ENCODE measurements at places on chromosomes 12 and 14.

- DNase-seq, result no peak
Measured at GRCh38 chr12:42582050-42582449, 7.5 kb downstream of the PRICKLE1 start.

DNA sequence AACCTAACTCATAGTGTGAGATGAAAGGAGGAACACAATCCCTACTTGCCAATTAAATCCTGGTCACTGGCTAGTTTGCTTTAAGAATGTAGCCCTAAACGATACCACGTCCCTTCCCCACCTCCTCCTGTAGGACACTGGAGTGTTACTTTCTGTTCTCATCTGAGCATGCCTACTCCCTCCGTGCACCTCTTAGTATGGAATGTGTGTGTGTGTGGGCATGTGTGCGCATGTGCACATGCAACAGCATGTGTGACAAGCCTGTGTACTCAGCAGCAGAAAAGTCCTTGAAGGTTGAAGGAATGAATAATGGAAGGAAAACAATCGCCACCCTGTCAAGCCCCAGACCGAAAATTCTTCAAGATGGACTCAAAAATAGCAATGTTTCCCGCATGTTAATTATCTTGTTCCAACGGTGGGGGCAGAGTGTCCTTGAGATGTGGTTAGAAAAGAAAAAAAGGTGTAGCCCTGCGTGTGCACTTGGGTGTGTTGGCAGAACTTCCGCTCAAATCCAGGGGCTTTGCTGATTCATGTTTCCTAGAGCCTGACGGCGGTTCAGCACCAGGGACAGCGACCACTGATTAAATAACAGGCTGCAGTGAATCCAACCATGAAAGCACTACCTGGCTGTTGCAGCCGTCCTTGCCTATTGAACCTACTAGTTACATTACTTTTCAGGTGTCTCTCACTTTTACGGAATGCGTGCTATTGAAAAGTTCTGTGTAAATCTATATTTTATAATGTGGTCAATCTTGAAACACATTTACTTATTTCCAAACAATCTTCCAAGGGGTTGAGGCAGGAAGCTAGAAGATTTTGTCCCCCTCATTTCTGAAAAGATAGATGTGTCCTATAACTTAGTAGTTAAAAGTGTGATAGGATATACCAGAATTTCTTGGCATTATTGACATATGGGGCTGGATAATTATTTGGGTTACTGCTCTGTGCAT, 79.8 kb downstream of the SRRM4 start:
- DNase-seq, result peak; percentile 30

DNA sequence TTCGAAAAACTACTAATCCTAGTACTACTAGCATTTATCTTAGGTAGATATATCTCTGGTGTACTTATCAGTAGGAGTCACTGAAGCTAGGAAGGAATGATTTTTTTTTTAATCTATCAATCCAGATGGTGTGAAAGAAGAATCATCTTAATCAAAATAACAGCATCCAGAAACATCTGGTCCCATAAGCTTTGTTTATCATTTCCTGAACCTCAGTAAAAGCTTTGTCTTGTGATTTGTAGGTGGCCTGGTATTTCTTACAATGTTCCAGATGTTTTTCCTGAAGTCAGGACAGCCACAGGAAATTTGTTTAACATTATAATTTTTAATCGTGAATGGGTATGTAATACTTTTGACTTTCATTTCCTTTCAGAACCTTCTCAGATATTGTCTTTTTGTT, 28.0 kb upstream of the LUM start:
- DNase-seq, result no peak

- no peak for DNase-seq
Measured at GRCh38 chr14:103101963-103102688, 7.6 kb downstream of the EXOC3L4 start.

DNA sequence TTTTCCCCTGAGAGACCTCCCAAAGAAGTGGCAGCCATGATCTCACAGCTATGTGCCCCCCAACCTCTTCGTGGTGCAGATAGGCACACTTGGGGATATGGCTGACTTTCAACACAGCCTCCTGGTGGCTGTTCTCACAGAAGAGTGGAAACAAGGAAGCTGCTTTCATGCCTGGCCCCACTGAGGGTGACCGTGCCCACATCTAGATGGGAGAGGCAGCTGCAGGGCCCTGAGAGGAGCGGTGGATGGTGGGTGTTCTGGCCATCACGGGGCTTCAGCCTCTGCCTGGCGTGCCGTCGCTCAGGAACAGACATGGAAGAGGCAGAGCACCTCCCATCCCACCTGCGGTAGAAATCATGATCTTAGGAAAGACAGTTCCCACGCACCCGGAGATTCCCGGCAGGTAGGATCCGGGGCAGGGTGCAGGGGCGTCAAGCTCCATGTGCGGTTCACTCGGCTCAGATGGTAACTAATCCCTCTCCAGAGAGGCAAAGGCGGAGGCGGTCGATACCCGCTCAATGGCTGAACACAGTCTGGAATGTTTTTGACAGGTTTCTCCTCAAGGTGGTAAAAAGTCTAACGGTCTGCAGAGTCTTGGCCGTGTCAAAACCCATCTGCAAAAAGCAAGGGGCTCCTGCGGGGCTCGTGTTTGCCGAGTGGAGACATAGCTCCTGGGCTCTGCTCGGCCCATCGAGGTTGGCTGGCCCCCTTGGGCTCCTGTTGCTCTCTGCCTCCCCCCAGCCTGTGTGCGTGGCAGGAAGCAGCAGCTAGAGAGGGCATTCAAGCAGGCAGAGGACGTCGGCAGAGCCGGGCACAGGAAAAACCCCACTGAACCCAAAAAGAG, 225.2 kb upstream of the RTL1 start:
- no peak for DNase-seq

- DNase-seq, result no peak
Measured at GRCh38 chr12:46770501-46771183, 55.2 kb downstream of the SLC38A4 start.

- DNase-seq, result no peak
Measured at GRCh38 chr14:30966415-30967363, 58.8 kb upstream of the AP4S1 start.

GRCh38 chr12:77845831-77846230, 15.1 kb downstream of the NAV3 start:
- DNase-seq, result no peak

GRCh38 chr14:85471156-85471555, 58.8 kb upstream of the FLRT2 start:
- no peak for DNase-seq

GRCh38 chr12:9335867-9336266, 127.7 kb upstream of the PZP start:
- DNase-seq, result no peak

DNA sequence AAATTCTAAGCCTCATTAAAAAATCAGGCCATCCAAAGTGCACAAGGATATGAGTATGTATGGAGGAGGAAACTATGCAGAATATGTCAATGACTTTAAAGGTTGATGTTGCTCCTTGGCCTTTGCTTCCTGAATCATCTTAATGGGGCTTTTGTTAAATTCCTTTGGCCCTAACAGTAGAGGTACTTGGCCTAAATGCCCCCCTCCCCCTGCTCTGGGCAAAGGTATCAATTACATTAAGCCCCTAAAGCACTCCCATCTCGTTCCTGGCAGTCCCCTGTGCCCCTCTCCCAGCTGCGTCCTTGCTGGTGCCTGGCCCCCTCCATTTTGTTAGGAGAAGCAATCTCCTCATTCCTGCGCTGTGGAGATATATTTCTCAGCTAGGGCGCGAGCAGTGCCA, 4.8 kb downstream of the COPZ1 start:
- no peak for DNase-seq

DNA sequence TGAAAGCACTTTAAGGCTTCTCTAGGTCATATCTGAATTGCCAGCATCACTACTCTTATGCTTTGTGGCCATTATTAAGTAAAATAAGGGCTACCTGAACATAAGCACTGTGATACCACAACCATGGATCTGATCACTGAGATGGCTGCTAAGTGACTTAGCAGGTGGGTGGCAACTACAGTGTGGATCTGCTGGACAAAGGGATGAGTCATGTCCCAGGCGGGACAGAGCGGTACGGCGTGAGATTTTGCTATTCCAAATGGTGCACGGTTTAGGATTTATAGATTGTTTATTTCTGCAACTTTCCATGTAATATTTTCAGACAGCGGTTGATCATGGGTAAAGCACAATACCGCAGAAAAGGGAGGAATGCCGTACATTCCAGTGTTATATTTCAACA, 39.4 kb downstream of the MLXIP start:
- DNase-seq, result no peak

DNA sequence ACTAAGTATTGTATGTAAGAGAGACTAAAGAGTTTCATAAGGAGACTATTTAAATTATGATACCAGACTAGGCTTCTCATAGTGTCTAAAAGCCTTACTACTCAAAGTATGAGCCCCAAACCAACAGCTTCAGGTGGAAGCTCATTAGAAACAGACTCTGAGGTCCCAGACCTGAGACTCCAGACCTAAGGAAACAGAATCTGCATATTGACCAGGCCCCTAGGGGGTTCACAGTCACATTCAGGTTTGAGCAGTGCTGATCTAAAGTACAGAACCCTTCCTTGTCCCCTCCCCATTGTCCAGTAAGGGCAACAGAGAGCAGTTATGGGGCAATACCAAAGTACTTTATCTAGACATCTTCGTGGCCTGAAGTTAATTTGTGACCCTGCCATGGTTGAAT, 87.7 kb downstream of the SSPN start:
- no peak for DNase-seq

- DNase-seq, result peak; percentile 71
Measured at GRCh38 chr12:57772429-57773322, at the start of gene EEF1AKMT3. Gene EEF1AKMT3 (plus strand): TSS chr12:57772614. CDS start chr12:57772725, 111 bp downstream.

GRCh38 chr14:104313674-104314073, 175.3 kb downstream of the KIF26A start:
- no peak for DNase-seq

DNA sequence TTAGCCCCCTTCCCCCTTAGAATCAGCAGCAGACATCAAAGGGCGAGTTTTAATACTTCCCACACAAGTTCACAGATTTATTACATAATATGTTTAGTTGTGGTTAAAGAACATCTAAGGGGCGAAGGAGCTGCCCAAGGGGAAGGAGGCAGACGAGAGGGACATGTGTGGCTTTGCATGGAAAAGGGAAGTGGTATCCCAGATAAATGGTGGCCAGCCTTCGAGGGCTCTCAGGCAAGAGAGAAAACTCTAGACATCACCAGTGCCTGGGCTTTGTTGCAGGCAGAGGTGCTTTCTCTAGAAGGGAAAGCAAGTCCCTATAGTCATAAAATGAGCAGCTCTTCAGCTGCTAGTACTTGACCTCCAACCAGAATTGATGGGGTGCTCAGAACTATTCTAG, 121.2 kb downstream of the CACNA1C start:
- no peak for DNase-seq

DNA sequence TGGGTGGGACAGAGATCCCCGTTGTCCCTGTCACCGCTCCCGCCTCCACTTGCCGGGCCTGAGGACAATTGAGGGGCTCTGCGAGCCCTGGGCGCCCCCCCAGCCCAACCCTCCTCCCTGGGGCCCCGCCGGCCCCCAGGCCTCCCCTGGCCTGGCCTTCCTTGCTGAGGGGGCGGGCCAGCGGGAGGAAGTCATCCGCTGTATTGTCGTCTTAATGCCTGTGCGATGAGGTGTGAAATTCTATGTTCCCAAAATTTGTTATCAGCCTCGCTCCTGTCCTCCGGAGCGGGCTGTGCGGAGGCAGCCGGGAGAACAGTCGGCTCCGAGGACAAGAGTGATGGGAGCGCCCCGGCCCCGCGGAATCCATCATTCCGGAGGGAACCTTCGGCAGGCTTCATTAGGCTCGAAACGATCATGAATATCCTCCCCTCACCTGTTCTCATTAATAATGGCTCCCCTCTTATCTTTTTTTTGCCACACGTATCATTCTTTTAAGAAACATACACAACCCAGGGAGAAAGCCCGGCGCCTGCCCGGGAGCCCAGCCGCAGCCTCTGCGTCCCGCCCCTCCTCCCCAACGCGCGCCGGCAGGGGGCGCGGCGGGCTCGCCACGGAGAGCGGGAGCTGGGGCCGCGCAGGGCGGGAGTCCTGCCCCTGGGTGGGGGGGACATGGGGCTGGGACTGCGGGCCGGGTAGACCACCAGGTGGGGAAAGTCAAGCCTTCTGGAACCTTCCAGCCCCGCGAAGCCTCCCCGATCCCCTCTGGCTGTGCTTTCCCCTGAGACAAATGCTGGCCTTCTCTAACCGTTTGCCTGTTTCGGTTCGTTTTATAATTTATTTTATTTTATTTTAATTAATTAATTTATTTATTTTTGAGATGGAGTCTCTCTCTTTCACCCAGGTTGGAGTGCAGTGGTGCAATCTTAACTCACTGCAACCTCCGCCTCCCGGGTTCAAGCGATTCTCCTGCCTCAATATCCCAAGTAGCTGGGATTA, 17.1 kb upstream of the DLK1 start:
- DNase-seq, result no peak

DNA sequence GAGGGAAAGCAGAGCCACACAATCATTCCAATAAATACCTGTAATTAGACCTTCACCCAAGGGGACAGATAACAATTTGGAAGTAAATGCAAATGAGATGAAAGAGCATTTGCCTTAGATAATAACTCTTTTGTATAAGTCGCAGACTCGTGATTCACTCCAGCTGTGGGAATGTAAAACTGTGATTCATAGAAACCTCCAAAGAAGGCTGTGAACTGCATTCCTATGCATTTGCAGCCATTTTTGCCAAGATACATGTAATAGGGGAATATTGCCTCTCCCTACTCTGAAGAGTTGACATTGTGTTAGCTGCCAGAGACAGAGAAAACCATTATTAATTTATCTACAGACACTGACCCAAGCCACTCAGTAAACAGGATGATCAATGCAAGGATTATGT, 181.9 kb upstream of the ARHGAP5 start:
- DNase-seq, result no peak

GRCh38 chr14:62777510-62777909, 267.7 kb downstream of the KCNH5 start:
- DNase-seq, result no peak

- DNase-seq, result no peak
Measured at GRCh38 chr14:103801459-103801858, 45.9 kb downstream of the PPP1R13B start.

DNA sequence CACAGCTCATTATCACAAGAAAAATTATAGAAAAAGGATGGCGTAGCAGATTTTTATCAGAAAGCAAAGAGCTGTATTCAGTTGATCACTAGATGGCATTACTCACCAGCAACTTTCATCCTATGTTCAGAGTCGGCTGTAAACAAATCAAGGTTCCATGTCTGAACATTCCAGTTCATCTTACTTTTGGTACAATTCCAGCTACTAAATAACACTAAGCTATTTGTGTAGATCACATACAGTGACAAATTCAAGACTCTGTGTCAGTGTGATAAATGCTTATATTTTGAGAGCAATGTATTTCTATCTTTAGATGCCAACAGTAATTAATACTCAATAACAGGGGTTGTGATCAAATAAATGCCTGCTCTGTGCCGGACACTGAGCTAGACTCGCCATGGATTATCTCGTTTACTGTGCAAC, 30.1 kb downstream of the NRDE2 start:
- no peak for DNase-seq

- no peak for DNase-seq
Measured at GRCh38 chr14:85040046-85040685, 489.8 kb upstream of the FLRT2 start.

- DNase-seq, result no peak
Measured at GRCh38 chr12:123576611-123577010, 7.7 kb upstream of the TMED2 start.

GRCh38 chr14:99132821-99133635, 139.0 kb downstream of the BCL11B start:
- no peak for DNase-seq

GRCh38 chr12:97168804-97169203, 261.7 kb downstream of the NEDD1 start:
- no peak for DNase-seq

- no peak for DNase-seq
Measured at GRCh38 chr14:80784820-80785219, 156.7 kb downstream of the CEP128 start.

All from activated CD4-positive, alpha-beta T cell treated with anti-CD3 and anti-CD28 coated beads, Interleukin-2, amount 50 U/mL, for 48 hours (primary cell).